Breast epithelium (tissue), 4 donors: ENCODE measurements at places on chromosomes 4 and X.

- H3K27ac ChIP-seq = no peak overlapping the region
- H3K4me3 ChIP-seq = no peak overlapping the region
- DNase-seq = no peak
- no peaks in the 10 kb centered on the region for H3K36me3 ChIP-seq
Observed at GRCh38 chr4:152138451-152138850, 377.6 kb upstream of the GATB start.

DNA sequence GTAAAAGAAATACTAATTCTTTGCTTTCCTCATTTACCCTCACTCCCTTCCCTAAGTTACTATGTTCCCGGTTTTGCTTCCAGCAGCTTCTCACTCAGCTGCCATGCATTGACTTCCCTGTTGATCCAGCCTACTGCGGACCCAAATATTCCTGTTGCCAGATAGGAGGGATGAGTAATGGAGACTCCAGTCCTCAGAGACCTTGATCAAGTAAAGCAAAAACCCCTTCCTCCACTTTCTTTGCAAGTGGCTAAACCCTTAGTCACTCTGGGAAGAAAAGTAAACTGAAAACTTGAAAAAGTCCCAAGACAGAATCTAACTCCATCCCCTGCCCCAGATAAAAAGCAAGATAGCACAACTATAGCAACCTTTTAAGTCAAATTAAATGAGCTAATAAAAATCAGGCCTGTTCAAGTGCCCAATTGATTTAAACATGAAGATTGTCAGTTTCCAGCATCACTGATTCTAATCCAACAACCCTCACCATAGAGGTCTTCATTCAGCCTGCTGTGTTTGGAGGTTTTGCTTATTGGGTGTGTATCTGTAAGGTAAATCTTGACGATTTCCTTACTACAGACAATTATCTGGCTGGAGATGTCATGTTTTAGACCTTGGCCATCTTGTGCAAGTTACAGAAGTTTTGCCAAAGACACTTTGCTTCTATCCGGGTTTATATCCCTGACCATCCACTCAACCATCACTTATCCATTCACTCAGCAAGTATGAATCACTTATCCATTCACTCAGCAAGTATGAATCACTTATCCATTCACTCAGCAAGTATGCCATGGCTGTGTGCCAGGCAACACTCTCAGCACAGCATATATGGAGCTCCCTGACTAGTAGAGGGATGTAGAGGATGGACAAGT, 17.6 kb downstream of the FGFBP1 start:
- no peaks in the 10 kb centered on the region for H3K36me3 ChIP-seq
- H3K27ac ChIP-seq = no peak overlapping the region
- peak; percentile 23 for DNase-seq
- no peaks in the 10 kb centered on the region for H3K27me3 ChIP-seq

GRCh38 chrX:74023203-74023602, 280.8 kb upstream of the ZCCHC13 start:
- H3K4me3 ChIP-seq = no peak overlapping the region
- no peaks in the 10 kb centered on the region for H3K27me3 ChIP-seq
- H3K4me1 ChIP-seq = no peaks in the 10 kb centered on the region
- H3K36me3 ChIP-seq = no peaks in the 10 kb centered on the region
- no peak for DNase-seq

GRCh38 chrX:153527208-153527607, 9.8 kb downstream of the ATP2B3 start:
- no peak for DNase-seq
- no peak overlapping the region for H3K4me3 ChIP-seq
- H3K27ac ChIP-seq = no peak overlapping the region
- no peaks in the 10 kb centered on the region for H3K4me1 ChIP-seq

- H3K36me3 ChIP-seq = no peaks in the 10 kb centered on the region
- H3K4me1 ChIP-seq = no peaks in the 10 kb centered on the region
- no peak for DNase-seq
- no peaks in the 10 kb centered on the region for H3K27me3 ChIP-seq
- no peak overlapping the region for H3K27ac ChIP-seq
- H3K4me3 ChIP-seq = no peak overlapping the region
Observed at GRCh38 chr4:170672381-170672965, 582.7 kb upstream of the AADAT start.

GRCh38 chr4:4387531-4388310, 819 bp downstream of the NSG1 start:
- H3K4me1 ChIP-seq = peaks cover 8% of the 10 kb centered on the region
- peak overlapping the region; percentile 14 for H3K4me3 ChIP-seq
- no peaks in the 10 kb centered on the region for H3K36me3 ChIP-seq
- peaks cover 53% of the 10 kb centered on the region for H3K27me3 ChIP-seq
- no peak for DNase-seq

DNA sequence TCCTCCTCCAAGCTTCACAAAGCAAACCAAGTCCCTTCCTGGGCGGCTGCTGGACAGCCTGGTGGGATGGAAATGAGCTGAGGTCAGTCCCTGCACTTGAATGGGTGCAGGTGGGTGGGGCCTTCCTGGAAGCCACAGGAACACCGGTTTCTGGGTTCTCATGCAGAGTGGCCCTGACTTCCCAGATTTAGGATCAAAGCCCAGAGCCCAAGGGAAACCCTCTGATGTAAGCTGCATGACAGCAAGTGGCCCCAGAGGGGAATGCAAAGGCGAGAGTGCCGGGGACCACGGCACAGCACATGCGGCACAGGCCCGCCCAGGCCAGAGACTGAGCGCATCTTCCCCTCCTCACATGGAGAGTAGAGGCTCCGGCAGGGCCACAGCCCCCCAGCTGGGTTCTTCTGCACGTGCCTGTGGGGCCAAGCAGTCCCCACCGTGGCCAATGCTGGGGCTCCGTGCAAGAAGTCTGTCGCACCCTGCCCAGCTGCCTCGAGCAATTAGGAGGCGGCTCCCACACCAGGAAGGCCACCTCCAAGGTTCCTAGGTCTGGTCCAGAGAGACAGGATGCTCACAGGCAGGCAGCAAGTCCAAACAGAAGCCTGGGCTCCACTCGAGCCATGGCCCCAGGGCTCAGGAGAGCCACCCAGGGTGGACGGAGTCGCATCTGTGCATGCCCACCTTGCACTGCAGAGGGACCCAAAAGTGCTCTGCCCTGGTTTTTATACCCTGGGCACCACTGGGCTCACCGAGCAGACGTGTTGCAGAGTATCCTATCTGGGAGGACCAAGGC, 83.0 kb downstream of the HTRA3 start:
- H3K27ac ChIP-seq = peak overlapping the region; percentile 32
- peak; percentile 44 for DNase-seq
- H3K4me1 ChIP-seq = peaks cover under 1% of the 10 kb centered on the region
- H3K4me3 ChIP-seq = no peak overlapping the region
- H3K36me3 ChIP-seq = no peaks in the 10 kb centered on the region

- H3K36me3 ChIP-seq = no peaks in the 10 kb centered on the region
- DNase-seq = no peak
- no peaks in the 10 kb centered on the region for H3K27me3 ChIP-seq
- H3K4me1 ChIP-seq = no peaks in the 10 kb centered on the region
Observed at GRCh38 chr4:8370835-8371595, 69.5 kb downstream of the ACOX3 start.

GRCh38 chr4:160180211-160180610, 1077.3 kb downstream of the RAPGEF2 start:
- H3K27ac ChIP-seq = no peak overlapping the region
- H3K36me3 ChIP-seq = no peaks in the 10 kb centered on the region
- no peak for DNase-seq
- no peak overlapping the region for H3K4me3 ChIP-seq

DNA sequence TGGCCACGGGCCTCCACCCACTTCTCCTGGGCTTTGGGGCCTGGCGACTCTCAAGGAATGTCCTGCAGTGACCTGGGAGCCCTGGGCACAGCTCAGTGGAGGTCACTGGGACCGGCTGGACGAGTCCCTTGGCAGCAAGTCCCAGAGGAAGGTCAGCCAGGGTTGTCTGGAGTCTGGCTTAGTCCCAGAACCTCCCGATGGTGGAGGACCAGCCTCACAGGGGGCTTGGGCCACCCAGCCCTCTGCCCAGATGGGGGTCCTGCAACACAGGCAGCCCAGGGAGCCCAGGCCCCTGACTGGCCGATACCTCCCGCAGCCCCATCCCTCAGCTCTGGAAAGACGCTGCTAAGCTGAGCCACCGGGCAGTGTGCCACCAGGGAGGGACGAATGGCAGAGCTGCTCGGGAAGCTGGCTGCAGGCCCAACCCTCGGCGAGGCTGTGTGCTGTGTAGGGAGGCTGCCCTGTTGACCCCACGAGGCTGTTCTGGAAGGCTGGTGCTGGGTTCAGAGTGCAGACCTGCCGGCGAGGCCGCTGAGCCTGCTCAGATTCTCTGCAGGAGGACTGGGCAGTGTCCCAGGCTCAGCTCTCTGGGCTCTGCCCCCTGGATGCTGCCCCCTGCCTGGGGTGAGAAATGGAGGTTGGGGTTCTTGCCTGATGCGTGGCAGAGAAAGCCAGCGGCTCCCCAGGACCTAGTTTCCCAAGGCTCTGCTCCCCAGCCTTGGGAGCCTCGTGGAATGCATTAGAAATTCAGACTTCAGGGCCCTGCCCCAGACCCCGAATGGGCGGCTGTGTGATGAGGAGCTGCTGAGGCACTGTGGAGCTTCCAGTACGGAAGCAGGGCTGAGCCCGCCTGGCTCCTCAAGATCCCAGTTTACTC, 61.7 kb downstream of the ADRA2C start:
- no peaks in the 10 kb centered on the region for H3K27me3 ChIP-seq
- no peaks in the 10 kb centered on the region for H3K36me3 ChIP-seq
- H3K4me1 ChIP-seq = peaks cover 3% of the 10 kb centered on the region
- DNase-seq = peak; percentile 86
- peak overlapping the region; percentile 21 for H3K4me3 ChIP-seq
- H3K27ac ChIP-seq = no peak overlapping the region

DNA sequence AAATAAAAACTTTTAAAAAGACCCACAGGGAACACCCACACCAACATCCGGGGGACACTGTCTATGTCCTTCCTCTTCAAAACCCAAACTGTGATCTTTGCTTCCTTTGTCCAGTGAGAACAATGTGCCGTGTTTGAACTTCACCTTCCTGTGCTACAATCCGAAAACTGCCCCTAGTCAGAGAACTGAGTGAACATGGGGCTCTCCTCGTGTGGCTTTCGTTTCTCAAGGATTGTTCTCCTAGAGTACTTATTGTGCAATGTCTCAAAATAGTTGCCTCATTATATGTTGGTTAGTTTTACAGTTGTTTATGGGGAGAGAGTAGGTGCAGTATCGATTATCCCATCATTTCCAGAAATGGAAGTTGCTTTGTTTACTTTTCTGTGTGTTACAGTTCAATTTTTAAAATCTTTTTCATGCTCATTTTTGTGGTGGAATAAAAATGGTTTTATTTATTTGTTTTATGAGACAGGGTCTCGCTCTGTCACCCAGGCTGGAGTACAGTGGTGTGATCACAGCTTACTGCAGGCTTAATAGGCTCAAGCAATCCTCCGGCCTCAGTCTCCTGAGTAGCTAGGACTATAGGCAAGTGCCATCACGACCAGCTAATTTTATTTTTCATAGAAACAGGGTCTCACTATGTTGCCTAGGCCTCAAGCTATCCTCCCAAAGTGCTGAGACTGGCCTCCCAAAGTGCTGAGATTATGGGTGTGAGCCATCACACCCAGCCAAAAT, 29.9 kb downstream of the RBMX start:
- no peak for DNase-seq
- H3K36me3 ChIP-seq = no peaks in the 10 kb centered on the region
- H3K27ac ChIP-seq = no peak overlapping the region
- H3K4me3 ChIP-seq = no peak overlapping the region
- no peaks in the 10 kb centered on the region for H3K27me3 ChIP-seq

GRCh38 chrX:134847133-134847532, 143.7 kb upstream of the SMIM10 start:
- no peak for DNase-seq
- H3K27ac ChIP-seq = no peak overlapping the region
- H3K27me3 ChIP-seq = peaks cover 8% of the 10 kb centered on the region
- no peak overlapping the region for H3K4me3 ChIP-seq
- H3K36me3 ChIP-seq = no peaks in the 10 kb centered on the region
- H3K4me1 ChIP-seq = no peaks in the 10 kb centered on the region

DNA sequence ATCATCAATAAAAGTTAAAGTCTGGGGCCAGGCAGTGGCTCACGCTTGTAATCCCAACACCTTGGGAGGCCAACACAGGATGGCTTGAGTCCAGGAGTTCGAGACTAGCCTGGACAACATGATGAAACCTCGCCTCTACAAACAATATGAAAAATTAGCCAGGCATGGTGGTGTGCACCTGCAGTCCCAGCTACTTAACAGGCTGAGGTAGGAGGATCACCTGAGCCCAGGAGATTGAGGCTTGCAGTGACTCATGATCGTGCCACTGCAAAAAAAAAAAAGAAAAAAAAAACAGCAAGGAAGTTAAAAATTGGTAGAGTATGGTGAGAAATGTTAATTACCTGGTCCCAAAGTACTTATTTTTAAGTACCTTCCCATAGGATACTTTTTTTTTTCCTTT, 27.5 kb downstream of the FBXW7 start:
- H3K4me1 ChIP-seq = no peaks in the 10 kb centered on the region
- no peak overlapping the region for H3K27ac ChIP-seq
- no peak overlapping the region for H3K4me3 ChIP-seq
- DNase-seq = no peak
- no peaks in the 10 kb centered on the region for H3K36me3 ChIP-seq

- peak; percentile 23 for DNase-seq
- no peaks in the 10 kb centered on the region for H3K4me1 ChIP-seq
- no peaks in the 10 kb centered on the region for H3K27me3 ChIP-seq
- H3K4me3 ChIP-seq = no peak overlapping the region
- H3K36me3 ChIP-seq = no peaks in the 10 kb centered on the region
- peak overlapping the region; percentile 16 for H3K27ac ChIP-seq
Observed at GRCh38 chr4:126071346-126072333, 756.9 kb downstream of the FAT4 start.

DNA sequence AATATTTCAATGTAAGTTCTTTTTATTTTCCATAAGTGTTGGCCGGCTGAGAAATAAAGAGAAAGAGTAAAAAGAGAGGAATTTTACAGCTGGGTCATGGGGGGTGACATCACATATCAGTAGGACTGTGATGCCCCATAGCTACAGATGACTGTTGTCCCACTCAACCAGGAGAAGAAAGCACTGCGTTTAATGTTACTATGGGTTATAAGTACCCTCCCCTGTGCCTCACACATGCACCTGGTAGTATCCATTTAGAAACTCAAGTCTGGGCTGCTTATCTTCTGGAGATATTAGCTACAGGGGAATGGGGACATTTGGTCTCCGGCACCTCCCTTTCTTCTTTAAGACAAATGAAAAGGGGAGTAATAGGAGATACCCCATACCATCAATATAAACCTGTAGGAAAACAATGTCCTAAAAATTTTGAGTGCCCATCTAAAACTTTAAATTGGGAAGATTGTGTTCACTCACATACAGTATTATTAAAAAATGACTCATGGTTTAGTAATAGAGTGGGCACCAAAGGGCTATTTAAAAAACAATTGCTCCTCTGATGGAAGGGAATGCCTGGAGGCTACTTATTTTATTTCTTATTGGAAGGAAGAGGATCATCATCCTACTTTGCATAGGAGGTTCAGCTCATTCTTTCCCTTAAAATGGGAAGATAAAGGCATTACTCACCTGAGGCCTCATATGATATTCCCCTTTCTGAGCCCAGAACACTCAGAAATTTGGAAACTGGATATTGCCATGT, 18.2 kb downstream of the UGT2B11 start:
- H3K4me3 ChIP-seq = no peak overlapping the region
- H3K4me1 ChIP-seq = no peaks in the 10 kb centered on the region
- no peak for DNase-seq
- H3K27me3 ChIP-seq = no peaks in the 10 kb centered on the region
- no peak overlapping the region for H3K27ac ChIP-seq
- no peaks in the 10 kb centered on the region for H3K36me3 ChIP-seq

GRCh38 chr4:185916683-185917082, 104.7 kb upstream of the SORBS2 start:
- H3K27me3 ChIP-seq = no peaks in the 10 kb centered on the region
- no peaks in the 10 kb centered on the region for H3K36me3 ChIP-seq
- H3K4me1 ChIP-seq = no peaks in the 10 kb centered on the region
- no peak for DNase-seq
- H3K27ac ChIP-seq = no peak overlapping the region

GRCh38 chrX:17552044-17552650, 177.1 kb downstream of the NHS start:
- no peak for DNase-seq
- H3K36me3 ChIP-seq = no peaks in the 10 kb centered on the region
- no peaks in the 10 kb centered on the region for H3K4me1 ChIP-seq
